CD4-positive, alpha-beta T cell treated with Interleukin-17A for 1 hour (primary cell): ENCODE measurements at places on chromosomes 11 and 22.

DNA sequence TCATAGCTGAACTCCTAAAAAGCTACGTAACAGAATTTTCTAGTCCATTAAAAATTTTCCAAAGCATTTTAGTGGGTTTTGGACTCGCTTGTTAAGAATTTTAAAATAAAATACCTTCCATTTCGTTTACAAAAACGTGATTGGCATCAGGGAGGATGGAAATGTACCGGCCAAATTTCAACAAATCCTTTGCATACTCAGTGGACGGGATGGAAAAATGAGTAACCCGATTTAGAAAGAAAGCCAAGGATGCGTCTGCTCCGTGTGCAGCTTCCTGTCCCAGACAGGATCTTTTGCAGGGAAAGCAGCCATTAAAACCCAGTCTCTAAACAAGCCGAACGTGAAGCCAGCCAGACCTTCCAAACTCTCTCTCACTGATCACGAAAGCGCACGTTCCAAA is 15.6 kb downstream of the TMEM184B start:
- no peak for DNase-seq

- DNase-seq: no peak
Measured at GRCh38 chr22:37501610-37502341, 15.6 kb upstream of the MFNG start.

GRCh38 chr22:24416095-24416494 is 11.3 kb upstream of the ADORA2A start:
- no peak for DNase-seq

DNA sequence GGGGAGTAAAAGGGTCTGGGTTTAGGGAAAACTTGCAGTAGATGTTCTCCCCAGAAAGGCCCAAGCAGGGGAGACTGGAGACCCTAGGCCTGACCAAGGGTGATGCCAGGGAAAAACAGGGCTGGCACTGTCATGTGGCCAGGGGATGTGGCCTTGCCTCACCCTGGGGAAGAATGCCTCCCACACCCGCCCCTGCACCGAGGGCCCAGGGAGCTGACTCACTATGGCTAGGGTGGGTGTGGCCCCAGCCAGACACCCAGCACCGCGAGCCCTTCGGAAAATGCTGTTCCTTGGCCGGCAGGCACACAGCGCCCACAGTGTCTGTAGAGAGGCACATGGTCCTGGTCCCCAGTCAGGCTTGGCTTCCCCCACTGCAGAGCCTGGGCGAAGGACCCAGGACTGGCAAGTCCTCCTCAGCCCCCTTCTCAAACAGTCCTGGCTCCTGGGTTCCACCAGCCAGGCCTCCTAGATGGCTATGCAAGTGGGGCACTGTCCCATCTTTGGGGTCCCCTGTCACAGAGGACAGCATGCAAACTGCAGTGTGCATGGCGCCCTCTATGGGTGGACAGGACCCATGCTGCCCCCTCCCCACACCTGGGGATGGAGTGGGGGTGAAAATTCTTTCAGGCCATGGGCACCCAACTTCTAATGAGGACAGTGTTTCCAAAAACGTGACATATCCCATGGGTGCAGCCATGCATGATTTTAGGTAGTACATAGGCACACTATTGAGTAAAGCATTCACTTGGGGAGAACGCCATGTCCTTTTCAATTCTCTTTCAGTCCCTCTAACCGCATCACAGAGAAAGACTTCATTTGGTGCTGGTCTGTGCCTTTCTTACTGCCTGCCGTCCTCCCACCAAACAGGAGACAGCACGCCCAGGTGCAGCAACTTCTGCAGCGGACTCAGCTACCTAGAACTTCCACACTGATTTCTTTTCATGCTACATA is 15.2 kb downstream of the TMPRSS5 start:
- no peak for DNase-seq

DNA sequence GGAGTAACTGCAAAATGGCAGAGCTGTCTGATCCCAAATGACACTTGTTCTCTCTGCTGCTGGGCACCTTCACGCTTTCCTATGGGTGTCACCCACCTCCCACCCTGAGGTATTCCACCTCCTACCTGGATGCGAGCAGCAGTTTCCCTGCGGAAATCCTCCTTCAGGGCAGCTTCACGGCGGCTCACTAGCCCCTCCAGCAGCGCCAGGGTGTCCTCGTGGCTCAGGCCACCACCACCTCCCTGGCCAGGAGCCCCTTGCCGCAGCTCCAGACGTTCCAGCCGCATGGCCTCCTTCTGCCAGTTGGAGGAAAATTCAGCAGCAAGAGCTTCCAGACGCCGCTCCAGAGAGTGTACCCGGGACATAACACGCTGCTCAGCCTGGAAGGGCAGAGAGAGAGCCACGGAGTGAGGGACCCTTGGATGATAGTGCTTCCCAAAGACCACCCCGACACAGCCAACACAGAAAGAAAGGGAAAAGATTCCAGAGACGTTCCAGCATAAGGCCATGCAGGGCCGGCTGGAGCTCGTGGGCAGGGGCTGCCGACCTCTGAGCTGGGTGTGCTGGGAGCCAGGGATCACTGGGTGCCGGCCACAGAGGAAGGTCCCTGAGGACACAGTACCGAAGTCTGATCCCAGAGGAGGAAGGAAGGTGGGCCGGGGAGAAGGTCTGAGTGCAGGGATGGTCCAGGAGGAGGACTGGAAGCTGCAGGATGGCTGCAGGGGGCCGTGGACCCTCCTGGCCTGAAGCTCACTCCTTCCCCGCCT is 13.4 kb downstream of the SUN2 start:
- DNase-seq: no peak

- DNase-seq: no peak
Measured at GRCh38 chr22:31680861-31681341, 18.9 kb upstream of the PISD start.

DNA sequence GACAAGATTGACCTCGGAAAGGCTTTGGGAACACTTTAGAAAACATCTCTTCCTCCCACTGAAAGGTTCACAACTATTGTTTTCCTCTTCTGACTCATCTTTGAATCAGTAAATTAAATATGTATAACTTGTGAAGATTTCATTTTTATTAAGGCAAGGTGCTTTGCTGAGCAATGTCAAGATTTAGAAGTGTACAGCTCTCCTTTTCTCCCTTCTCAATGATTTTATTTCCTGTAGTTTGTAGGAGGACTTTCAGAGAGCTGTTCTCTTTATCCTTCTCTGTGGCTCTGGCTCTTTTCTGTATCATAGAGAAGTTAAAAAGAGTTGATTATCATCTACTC is 594.2 kb downstream of the METTL15 start:
- no peak for DNase-seq

DNA sequence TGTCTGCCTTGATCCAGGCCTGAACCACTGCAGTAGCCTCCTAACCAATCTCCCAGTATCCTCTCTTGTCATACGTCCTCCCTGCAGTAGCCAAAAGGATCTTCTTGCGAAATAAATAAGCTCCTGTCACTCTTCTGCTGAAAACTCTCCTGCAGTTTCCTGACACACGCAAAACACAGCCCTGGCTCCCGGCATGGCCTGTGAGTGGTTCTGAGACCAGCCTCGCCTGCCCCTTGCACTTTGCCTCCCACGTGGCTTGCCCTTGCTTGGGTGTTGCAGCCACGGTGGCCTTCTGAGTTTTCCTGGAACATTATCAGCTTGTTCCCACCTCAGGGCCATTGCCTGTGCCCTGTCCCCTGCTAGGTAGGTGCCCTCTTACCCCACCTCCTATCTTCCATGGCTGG is 7.2 kb downstream of the ZC3H7B start:
- DNase-seq: no peak

DNA sequence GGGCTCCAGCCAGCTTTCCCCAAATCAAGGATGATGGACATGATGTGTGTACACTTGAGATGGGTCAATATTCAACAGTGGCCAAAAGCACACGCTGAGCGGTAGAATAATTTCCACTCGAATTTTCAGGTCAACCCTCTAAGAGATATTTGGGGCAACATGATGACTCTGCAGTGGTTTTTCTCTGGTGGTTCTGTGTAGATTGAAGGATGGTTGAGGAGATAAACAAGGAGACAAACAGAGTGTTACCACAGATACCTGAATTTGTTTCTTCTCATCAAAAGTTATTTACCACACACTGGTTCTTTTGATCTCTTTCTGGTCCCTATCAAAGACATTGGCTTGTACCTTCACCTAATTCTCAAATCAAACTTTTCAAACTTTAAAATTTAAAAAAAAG is 242.0 kb downstream of the ETS1 start:
- DNase-seq: peak; percentile 87

- DNase-seq: peak; percentile 33
Measured at GRCh38 chr22:50027639-50028537, 15.3 kb upstream of the IL17REL start.

DNA sequence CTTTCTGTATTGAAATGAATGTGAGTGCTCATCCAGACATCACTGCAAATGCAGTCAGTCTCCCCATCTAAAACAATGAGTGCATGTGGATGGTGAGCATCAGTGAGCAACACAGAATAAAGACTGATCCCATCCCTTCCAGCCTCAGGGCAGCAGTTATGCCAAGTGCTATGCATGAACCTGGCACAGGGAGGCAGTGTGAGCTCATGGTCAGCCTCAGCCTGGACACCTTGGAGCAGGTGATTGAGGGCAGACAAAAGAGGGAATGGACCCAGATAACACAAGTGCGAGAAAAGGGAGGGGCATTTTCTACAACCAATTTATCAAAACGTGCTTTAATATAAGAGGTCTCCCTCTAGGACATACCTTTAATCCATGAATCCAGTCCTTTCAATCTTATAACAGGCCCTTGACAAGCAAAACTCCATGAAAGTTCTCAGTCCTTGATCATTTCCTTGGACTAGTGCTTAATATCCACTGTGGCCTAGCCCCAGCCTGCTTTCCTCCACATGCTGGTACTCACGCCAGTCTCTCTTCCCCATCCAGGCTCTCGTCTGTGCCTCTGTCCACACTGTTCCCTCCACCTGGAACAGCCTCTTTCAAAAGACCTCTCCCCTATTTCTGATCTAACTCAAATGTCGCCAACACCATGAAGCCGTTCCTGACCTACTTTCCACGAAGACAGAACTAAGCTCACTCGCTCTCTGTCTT is 50.5 kb upstream of the LRRC55 start:
- DNase-seq: no peak

DNA sequence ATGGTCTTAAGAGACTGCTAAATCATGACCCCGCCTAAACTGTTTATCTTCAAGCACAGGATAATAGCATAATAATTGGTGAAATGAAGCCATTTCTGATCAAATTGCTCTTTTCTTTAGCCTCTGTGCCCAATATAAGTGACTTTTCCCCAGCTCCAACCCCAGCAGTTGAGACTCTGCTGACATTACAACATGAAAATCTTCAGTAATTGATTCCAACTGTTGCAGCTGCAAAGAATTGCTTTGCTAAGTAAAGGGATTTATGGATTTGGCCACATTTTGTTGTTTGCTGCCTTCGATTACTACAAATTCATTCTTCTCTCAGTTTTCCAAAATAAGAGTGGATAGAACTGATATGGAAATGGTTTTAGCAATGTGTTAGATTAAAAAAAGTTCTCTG is 576.7 kb upstream of the LRRC4C start:
- no peak for DNase-seq

DNA sequence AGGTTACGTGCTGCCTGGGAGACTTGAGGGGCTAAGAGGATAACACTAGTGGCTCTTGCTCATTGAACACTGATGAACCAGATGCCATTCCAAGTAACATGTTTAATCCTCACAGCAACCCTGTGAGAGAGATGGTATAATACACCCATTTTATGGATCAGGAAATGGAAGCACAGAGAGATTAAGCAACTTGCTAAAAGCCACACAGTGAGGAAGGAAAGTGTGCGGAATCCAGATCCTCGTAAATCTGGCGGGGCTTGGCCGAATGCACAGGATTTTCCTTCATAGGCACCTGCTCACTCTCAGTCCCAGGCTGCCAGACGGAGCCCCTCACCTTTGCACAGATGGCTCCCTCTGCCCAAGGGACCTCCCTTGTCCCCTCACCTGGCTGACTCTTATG is 7.7 kb upstream of the FOSL1 start:
- DNase-seq: no peak

DNA sequence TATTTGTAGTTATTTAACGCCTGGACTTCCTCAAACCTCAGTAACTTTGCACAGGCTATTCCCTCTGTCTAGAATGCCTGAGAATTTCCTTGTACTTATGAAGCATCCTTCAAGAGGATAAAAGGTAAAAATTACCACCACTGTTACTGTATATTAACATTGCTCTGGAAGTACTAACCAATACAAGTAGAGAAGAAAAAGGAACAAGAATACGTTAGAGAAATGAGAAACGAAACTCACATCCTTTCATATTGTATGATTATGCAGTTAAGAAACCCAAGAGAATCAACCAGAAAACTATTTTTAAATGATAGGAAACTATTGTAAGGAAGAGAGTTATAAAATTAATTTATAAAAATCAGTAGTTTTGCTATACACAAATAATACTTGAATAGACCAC is 48.2 kb upstream of the OR5P2 start:
- no peak for DNase-seq

DNA sequence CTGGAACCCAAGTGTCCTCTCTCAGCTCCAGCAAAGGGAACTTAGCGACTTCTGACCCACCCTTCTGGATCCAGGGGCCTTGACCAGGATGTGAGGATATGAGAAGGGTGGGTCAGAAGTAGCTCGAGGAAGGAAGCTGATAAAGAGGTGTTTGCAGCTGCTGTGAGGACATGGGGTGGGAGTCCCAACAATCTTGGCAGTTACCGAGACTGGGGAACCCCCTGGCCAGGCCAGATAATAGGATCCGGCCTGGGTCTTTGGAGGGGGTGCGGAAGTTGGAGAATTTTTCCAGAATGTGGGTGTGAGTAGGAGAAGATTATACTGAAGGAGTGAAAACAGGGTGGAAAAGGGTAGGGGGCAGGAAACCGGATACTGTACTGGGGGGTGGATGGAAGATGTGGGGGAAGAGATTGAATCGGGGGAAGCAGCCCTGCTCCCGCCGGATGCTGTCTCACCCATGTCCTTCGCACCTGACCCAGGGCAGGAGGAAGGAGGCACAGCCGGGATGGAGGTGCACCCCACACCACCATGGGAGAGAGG is 2.8 kb upstream of the MCAM start:
- DNase-seq: no peak

- DNase-seq: no peak
Measured at GRCh38 chr11:125425601-125426000, 70.5 kb downstream of the FEZ1 start.

DNA sequence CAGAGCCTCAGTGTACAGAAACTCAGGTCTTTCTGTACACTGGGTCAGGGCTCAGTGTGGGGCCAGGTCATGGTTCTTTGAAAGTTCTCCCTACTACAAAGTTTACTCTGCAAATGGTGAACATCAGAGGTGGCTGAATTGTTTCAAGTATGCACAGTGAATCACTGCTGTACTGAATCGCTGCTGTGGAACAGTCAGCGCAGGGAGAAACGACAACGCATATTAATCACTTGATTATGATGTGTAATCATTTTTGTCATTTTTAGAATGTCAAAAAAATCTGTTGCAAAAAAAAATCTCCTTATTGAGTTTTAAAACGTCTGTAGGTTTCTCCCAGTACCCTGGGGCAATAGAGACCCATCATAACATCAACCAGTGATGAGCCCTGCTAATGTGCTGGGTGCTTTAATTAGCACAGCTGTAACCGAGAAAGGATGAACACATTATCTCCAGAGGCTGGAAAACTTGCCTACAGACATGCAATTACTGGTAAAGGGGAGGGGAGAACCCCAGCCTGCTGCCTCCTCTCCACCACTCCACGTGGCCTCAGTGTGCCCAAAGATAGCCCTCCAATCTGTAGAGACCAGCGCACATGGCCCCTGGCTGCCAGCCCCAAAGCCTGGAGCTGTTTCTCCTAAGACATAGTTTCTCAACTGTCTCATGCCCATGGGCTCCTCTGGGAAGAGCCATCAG is 12.8 kb downstream of the ARRB1 start:
- DNase-seq: no peak

GRCh38 chr11:64742087-64742888 is 1.7 kb downstream of the RASGRP2 start:
- no peak for DNase-seq
